ENCODE measurements at places on chromosomes 6 and 20.
A peak's percentile ranks its signal among the peaks of the same experiment; 100 is the strongest.

- DNase-seq: no peak
Observed at GRCh38 chr6:109406196-109406595, 23.9 kb upstream of the CD164 start.

DNA sequence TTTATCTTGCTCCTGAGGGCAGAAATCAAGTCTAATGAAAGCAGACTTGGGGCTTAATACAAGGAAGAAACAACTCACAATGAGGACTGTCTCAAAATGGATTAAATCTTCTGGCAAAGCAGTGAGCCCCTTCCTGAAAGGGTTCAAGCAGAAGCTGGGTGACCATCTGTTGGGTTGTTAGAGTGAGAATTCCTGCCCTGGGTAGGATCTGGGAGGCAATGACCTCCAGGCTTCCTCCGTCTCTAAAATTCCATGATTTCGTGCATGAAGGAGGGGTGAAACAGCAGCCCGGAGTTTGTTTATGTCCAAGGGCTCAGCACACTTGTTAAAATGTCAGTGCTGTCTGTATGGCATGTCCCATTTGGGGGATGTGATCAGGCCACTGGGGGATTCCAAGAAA lies 64.0 kb upstream of the KCNK16 start:
- DNase-seq: no peak

DNA sequence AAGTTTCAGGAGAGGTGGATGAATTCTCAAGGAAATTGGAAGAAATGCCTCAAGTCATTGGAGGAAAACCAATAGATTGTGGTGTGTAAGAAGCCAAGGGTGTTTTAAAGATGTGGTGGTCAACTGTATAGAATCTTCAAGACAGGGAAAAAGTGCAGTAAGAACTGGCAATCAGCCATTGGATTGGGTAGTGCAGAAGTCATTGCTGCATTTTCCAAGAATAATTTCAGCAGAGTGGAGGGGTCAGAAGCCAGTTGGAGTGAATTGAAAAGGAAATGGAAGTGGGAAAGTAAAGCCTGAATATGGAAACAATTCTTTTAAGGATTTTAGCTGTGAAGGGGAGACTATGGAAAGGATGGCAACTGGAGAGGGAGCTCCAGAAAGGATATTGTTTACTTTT lies 128.2 kb upstream of the TMEM170B start:
- DNase-seq: no peak

DNA sequence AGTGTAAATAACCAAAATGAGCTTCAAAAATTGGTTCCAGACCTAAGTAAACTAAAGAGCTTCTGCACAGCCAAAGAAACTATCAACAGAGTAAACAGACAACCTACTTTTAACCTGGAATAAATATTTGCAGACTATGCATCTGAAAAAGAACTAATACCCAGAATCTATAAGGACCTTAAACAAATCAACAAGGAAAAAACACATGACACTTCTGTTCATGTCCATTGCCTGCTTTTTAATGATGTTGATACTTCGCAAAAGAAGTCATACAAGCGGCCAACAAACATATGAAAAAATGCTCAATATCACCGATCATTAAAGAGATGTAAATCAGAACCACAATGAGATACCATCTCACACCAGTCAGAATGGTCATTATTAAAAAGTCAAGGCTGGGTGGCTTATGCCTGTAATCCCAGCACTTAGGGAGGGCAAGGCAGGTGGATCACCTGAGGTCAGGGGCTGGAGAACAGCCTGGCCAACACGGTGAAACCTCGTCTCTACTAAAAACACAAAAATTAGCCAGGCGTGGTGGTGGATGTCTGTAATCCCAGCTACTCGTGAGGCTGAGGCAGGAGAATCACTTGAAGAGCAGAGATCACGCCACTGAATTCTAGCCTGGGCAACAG lies 42.5 kb upstream of the DST start:
- DNase-seq: no peak

DNA sequence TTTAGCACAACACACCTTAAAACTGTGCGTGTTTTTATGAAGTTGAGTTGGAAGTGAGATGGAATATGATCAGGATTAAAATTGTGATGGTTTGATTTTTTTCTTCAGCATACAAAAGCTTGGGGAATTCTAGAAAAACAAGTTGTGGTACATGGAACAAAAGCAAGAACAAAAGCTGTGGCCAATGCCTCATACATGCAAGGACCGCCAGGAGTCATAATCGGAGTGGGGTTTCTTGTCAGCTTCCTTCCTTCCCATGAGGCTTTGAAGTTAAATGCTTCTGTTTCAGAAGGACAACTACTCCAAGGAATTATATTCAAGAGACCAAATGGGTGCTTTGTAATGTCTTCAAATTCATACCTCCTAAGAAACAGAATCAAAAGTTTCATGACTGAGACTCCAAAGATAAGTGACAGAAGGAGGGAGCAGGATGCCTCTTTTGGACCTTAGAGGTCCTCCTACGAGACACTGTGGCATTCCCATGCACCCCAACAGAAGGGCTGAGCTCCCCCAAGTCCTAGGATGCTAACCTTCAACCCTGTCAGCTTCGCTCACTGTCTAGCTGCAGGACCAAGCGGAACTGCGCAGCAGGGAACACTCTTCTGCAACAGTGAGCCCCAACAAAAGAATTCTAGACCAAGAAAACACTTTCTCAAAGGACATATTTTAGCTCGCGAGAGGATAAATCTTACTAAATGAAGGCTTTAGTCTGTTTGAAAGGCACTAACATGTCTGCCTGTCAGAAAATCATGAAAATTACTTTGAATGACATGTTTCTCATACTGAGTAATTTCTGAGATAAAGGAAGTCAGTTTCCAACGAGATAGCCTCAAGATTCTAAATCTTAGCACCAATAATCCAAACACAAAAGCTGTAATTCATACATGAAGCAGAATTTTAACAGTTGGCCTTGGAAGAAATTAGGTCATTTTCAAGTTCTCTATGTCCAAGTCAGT lies 108.5 kb upstream of the NHSL1 start:
- no peak for DNase-seq

DNA sequence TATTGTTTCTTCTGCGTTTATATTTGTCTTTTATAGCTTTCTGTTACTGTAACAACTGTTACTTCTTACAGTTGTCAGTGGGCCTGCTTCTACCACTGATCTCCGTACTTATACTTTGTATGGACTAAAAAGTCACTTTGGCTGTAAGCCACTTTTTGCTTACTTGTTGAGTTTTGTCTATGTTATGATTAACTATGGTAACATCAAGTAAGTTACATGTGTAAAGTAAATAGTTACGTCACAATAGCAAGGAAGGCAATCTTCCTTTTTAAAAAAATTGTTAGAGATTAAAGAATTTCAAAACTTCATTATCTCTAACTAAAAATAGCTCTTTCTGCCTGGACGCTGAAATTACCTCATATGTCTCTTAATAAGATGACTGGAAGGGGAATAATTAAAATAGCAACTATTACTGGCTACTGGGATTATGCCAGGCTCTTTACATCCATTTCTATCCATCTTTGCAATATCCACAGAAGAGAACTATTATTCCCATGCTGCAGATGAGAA lies 10.9 kb downstream of the TFB1M start:
- no peak for DNase-seq

- no peak for DNase-seq
Observed at GRCh38 chr6:168396561-168396960, 44.4 kb upstream of the SMOC2 start.

DNA sequence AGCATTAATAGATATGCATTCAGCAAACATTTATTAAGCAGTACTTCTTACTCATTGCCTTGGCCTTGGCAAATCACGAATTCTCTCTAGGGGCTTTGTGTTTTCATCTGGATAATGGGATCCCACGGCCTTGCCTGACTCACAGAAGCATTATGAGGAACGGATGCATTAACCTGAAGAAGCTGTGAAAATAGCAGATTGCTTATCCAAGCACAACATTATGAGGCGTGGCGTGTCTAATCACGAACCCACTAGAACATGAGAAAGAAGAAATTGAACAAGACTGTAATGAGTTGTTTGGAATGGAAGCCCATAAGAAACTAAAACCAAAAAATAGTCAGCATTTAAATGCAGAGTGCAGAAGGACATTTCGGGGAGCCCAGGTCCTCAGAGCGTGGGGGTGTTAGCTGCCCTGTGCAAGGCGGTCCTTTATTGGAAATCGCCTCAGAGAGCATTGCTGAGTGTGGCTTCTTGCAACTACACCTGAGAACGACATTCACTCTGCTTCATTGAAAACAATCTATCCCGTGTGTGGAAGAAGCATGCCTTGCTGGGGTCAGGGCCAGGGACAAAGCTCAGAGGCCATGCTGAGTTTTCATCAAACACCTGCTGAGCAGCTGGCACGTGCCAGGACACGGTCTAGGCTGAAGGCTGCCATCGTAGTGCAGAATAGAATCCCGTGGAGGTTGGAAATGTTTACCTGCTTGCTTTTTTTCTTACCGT lies 179.9 kb downstream of the ZDHHC14 start:
- no peak for DNase-seq

DNA sequence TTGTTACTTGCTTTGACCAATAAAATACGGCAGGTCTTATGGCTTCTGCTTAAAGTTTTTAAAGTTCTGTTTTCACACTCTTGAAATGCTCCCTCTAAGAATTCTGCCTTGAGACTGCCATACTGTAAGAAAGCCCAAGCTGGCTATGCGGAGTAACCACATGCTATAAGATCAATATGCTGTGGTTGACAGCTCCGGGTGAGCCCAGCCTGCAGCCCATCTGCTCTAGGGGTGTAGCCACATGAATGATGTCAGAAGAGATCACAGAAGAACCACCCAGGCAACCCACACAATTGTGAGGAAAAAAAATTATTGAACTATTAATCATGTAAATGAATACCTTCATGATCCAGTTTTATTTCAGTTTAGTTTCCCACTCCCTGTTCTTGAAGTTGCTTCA lies 26.1 kb upstream of the SH3BGRL2 start:
- DNase-seq: no peak

DNA sequence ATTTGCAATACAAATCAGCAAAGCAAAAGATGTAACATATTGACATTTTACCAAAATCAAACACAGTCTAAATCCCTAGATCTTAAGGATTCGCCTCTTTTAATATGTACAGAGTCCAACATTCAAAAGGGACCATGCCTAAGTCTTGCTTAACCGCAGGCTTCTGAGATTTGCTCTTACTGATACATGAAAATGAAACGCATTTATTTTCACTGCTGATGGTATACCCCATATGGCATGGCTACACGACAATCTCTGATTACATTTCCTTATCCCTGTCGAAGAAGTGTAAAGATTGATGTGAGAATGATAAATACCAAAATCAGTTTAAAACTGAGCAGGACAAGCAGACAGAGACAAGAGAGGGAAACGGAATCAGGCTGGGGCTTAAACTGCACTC lies 75.4 kb downstream of the KIF16B start:
- no peak for DNase-seq

DNA sequence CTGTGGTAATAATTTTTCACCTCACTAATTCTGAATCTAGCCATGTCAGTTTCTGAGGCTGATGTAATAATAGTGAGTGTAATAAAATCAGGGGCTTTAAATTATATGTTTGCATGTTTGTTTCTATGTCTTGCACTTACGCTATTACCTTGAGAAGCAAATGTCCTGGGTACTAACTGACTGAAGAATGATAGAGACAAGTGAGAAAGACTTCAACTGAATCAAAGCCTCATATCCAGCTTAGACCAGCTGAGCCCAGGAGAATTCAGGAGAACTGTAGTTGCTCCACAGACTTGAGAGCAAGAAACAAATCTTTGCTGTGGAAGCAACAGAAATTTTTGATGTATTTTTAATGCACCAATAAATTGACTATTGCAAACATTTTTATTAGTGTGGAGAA lies 162.8 kb downstream of the MANEA start:
- DNase-seq: no peak

DNA sequence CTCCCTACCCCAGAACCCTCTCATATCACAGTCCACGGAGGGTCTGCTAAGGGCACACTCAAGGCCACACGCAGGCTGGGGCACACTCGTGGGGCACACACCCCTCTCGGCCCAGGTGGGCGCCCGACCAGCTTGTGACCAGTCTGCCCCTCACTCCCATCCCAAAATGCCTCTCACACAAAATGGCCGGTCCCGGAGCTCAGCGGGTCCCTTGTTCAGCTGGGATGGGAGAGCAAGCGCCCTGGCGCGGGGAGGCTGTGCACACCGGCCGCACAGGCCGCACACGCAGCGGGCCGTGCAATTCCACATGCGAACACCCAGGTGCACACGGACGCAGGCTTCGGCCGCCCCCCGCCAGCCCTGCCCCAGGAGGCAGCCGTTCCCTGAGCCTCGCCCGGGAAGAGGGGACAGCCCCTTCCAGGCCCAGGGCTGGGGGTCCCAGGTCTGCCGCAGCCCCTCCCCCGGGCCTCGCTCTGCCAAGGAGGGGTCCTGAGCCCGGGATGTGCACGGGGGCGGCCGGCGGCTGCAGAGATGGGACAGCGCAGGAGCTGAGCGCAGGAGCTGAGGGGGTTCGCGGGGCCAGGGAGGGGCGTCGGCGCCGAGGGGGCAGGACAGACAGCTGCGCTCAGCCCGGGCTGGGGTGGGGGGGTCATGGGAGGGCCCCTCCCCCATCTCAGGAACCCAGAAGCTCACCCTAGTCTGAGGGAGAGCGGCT lies 1.3 kb downstream of the KCNQ2 start:
- DNase-seq: no peak

- DNase-seq: peak; percentile 82
Observed at GRCh38 chr6:31729515-31729978, 448 bp upstream of the DDAH2 start.

GRCh38 chr6:43876602-43877001 lies 106.6 kb downstream of the VEGFA start:
- no peak for DNase-seq

DNA sequence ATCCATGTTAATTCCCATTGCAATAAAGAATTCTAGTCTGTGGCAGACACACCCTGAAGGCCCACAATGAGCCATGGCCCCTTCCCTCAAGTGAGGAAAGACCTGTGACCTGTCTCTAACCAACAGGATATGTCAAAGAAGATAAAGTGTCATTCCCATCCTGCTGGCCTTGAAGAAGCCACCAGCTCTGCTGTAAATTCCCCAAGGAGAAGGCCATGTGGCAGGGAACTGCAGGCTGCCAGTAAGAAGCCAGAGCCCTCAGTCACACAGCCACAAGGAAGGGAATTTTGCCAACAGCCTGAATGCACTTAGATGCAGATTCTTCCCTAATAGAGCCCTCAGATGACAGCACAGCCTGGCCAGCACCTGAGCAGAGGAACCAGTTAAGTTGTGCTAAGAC lies 24.8 kb downstream of the VIP start:
- no peak for DNase-seq

DNA sequence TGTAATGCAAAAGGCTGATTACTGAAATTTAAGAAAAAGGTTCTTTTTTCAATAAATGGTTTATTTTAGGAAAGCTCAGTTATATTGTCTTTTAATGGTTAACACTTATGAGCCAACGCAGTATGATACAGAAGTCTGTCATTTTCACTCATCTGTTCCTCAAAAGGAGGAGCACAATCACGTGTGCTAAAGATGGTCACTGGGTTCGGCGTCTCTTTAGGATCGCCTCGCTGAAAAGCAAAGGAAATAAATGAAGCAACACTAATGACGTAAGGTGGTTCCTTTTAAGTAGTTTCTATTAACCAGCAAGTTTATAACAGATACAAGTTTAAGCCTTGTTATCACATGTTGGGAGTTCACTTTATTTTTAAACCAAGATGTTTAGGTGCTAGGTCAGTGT lies 125.7 kb downstream of the MAP3K4 start:
- DNase-seq: no peak

GRCh38 chr6:136783495-136784270 lies 8.6 kb downstream of the MAP3K5 start:
- DNase-seq: no peak

GRCh38 chr20:11958855-11959254 lies 41.2 kb downstream of the BTBD3 start:
- no peak for DNase-seq

GRCh38 chr6:111796310-111796918 lies 76.8 kb downstream of the FYN start:
- no peak for DNase-seq

GRCh38 chr20:45970646-45971424 lies 1.2 kb downstream of the ZNF335 start:
- no peak for DNase-seq

All from PC-3 (cell line).